NCI-H446 (cell line): ENCODE measurements at places on chromosomes 16 and 17.

DNA sequence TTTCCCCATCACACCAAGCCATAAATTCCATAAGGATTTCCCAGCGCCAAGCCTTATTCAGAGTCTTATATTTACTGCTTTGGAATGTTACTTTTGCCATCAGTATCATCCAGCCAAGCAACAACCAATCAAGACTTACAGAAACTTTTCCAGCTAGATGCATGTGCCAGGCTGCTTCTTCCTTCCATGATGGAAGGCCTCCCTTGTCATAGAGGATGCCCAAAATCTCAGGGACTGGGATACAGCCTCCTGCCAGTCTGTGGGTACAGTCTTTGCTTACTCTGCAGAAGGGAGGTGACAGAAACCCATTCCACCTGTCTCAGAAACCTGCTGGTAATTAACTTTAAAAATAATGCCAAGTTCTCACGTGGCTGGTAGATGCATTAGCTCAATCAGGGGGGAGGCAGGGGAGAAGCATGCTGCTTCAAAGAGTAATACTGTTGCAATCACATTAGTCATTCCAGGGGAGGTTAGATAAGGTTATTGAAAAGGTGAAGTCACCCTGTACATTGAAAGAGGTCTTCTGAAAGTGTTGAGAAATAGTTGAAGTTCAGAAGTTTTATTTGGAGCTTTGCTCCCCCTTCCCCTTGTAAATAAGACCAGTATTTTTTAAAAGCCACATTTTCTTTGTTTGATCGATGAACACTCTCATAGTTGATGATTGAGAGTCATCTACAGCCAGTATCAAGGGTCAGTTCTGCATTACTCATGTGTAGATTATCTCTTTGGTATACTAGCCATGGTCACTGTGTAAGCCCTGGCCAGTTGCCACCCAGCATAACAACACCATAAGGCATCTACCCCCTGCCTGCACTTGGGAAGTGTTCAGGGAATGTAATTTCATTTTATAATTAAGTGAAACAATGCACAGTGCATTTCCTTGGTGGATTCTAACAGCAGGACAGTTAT, 22.2 kb downstream of the HLF start:
- DNase-seq, result no peak

GRCh38 chr17:39755554-39756379, 18.0 kb downstream of the GRB7 start:
- no peak for DNase-seq

DNA sequence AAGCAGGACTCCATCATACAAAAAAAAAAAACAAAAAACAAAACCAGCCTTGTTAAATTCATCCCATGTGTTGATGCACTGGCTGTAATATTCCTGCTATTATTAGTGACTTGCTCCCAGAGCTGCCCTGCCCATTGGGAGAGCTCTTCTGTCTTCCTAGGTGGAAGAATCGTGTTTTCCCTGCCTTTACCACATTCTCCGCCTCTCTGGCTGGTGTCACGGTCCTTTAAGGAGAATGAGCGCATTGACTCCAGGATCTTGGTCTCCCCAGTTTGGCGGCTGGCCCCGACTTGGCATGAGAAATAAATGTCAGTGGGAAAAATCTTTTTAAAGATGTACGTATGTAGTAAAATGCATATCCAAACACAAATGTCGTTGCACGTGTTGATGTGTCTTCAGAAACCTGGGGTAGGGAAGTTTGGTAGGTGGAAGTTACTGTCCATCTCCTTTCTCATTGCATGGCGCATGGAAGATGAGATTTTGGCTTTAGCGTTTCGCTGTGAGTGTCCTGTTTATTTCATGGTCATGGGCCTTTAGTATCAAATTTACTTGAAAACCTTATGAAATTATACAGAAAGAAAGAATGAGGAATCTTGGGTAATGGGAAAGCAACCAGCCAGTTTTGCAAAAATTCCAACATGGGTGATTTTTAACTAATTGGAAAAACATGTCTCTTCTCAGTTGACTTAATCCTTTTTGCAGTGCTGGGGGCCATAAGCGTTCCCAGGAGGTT, 15.5 kb downstream of the RMI2 start:
- no peak for DNase-seq

- DNase-seq, result peak; percentile 84
These were observed 7.6 kb upstream of the CYTH1 start for GRCh38 chr17:78789663-78790181.

DNA sequence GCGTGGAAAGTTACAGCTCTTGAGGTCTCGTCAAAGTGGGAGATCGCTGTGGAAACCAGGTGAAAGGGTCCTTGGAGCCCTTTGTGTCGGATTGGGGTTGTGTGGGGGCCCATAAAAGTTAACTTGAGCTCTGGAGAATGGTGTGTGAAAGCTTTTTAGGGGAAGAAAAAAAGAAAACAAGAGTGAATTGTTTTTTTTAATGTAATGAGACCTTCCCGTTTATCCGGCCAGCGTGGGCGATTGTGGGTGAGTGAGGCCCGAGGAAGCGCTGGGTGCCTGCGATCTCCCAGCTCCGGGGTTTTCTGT, 150.6 kb downstream of the MSI2 start:
- no peak for DNase-seq

DNA sequence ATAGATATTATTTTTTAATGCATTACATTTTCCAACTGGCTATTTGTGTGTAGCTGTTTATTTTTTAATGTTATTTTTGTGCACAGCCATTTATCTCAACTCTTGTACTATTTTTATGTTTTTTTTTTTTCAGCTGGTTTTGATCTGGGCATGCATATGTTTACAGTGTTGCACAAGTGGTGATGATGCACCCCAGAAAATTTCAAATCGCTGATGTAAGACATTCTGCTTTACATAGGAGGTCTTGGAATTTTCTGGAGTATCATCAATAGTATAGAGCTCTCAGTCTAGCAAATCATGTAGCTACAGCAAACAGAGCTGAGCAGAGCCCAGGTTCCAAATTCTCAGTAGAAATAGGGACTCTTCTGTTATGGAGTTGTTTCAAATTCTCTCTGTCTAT, 30.2 kb downstream of the CACNG5 start:
- no peak for DNase-seq

GRCh38 chr16:14148569-14148968, 77.5 kb downstream of the MRTFB start:
- DNase-seq, result no peak

- DNase-seq, result no peak
These were observed 231.6 kb upstream of the DYNLRB2 start for GRCh38 chr16:80309178-80309577.

GRCh38 chr17:39676198-39676819, 8.1 kb downstream of the PNMT start:
- DNase-seq, result no peak

GRCh38 chr16:48011466-48011865, 144.3 kb downstream of the ABCC12 start:
- no peak for DNase-seq
